ENCODE measurements at places on chromosomes 5 and 9.

GRCh38 chr9:89879701-89880100 lies 274.9 kb downstream of the GADD45G start:
- DNase-seq: no peak

- no peak for DNase-seq
These were observed 62.0 kb downstream of the SUSD1 start for GRCh38 chr9:112112941-112113681.

GRCh38 chr5:148937830-148938521 lies 111.6 kb downstream of the ADRB2 start:
- DNase-seq: no peak

- DNase-seq: no peak
These were observed 59.1 kb downstream of the JMY start for GRCh38 chr5:79295029-79295428.

DNA sequence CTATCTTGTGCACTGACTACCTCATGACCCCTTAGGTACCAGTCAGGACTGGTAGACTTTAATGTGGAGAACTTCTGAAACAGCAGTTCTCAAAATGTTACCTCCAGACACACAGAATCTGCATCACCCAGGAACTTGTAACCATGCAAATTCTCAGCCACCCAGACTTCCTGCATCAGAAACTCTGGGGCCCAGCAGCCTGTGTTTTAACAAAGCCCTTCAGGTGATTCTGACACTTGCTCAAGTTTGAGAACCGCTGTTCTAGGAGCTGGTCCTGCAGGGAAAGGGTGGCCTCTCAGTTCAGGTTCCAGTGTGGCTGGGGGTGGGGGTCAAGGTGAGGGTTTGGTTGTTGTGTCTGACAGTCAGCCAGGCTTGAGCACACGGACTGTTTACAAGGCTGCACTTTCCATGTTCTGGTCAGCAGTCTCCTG lies 28.4 kb downstream of the ZFP62 start:
- DNase-seq: no peak

- peak; percentile 43 for DNase-seq
These were observed 55.2 kb upstream of the SHISAL2B start for GRCh38 chr5:64634997-64635686.

- no peak for DNase-seq
These were observed 1003.4 kb downstream of the CDH18 start for GRCh38 chr5:18984559-18985080.

DNA sequence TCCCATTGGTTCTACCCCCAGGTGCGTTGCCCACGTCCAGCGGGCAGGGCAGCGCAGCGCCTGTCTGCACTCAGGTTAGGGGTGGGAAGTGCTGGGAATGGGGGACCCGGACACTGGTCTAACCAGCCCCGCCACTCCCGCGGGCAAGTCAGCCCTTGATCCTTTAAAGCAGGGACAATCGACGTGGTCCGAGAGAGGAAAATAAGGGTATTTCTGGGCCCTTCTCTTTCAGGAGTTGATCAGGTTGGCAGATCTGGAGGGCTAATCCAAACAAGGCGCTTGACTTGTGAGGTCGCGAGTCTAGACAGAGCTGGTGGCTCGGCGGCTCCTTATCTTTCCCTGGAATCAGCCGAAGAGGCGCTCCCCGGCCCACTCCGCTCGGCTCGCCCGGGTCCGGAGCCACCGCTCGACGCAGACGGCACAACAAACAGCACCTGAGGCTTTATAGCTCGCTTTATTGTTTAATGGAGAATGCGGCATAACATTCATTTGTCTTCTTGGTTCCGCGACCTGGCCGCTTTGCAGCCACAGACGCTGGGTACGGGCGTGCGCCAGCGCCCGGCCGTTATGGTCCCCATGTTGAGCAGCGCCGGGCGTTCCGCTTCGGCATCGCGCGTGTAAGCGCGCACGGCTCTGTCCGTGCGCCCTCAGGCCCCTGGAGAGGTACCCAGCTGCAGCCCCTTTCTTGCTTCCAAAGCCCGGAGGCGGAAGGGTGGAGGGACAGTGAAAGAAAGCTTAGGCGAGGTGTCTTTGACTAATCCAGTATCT lies 15.8 kb downstream of the ISL1 start:
- DNase-seq: peak; percentile 52

- DNase-seq: peak; percentile 64
These were observed 10.9 kb upstream of the CARNMT1 start for GRCh38 chr9:75039009-75039408.

DNA sequence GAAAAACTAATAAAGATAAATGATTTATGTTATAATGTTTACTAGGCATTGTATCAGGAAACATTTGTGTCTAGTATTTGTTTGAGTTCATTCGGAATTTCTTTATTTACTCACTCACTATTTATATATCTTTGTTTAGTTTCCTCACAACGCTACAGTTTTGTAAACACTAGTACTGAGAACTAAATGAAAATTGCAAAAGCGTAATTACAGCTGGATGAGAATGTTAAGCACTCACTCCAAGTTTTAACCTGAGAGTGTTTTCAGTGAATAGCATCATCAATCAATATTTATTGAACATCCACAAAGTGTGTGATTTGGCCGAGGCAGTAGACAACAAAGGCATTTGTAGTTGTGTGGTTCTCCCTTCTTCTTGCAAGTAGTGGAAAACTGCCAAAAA lies 969.6 kb upstream of the DMAC1 start:
- DNase-seq: no peak

DNA sequence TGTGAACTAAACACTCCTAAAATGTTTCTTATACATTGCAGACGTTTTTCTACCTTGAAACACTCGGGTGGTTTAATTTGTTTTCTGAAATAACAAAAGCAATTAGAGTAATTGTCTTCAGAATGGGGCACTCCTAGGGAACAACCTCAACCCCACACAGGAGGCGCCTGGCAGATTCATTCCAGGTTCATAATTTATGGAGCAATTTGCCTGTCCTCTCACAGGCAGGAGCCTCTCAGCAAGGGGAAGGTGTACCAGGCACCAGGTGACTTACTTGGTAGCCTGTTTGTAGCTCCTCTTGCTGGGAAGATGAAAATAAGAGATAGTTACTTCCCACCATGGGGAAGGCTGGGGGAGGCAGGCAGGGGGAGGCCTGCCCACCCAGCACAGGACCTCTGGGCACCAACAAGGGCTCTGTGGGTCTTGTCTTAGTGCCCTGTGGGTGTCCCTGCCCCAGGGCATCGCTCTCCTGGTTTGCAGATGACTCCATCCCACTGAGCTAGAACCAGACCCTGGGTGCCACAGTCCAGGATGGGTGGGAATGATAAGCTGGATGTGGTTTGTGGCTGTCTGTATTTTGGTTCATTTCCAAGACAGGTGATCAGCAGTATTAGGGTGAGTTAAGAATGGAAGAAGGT lies 144.4 kb downstream of the FSTL4 start:
- DNase-seq: no peak

DNA sequence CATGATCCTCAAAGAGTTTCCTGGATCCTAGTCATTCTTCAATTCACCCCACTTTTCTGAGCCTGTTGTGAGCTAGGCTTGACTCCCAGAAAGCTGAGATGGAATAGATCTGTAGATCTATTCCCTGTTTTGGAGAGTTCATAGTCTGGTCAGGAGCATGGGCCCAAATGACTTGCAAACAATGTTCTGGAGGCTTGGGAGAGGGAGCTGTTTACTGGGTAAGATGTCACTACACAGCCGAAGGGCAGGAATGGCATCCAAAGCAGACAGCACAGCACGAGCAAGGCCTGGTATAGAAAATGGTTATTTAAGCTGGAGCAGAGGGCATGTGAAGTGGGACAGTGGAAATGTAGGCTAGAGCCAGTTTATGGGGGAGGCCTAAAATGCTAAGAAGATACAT lies 152.5 kb upstream of the ALDH1B1 start:
- no peak for DNase-seq

DNA sequence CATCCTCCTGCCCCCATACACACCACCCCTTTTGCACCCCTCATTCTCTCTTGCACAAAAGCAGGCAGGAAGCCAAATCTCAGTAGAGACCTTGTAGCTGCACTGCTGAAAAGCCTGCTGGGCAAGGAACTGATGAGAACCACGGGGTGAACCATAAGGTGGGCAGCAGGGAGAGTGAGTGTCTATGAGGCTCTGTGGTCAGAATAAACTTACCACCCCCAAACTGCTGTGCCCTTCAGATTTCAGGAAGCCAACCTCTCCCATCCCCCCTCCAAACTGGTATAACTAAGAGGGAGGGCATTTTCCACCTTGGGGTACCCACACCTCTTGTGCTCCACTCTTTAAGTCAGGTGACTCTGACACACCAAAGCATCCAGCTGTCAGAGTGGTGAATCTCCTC lies 471.4 kb downstream of the SPOCK1 start:
- no peak for DNase-seq

GRCh38 chr9:116243708-116244107 lies 90.1 kb downstream of the PAPPA start:
- DNase-seq: no peak

GRCh38 chr5:53607886-53608285 lies 47.4 kb downstream of the NDUFS4 start:
- DNase-seq: no peak

- DNase-seq: no peak
These were observed 84.2 kb downstream of the GPBP1 start for GRCh38 chr5:57258052-57258451.

DNA sequence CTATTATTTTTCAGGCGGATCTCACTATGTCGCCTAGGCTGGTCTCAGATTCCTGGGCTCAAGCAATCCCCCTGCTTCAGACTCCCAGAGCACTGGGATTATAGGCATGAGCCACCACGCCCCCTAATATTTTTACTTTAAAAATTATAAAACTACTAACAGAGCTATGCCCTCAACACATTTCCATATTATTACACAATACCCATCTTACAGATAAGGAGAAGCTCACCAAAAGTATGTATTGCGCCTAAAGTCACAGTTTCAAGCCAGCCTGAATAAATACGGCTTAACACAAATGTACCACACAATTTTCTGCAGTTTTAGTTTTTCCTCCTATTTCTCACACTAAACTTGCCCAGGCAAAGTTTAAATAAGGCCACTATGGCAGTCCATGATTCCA lies 9.9 kb upstream of the HAVCR1 start:
- DNase-seq: no peak

- DNase-seq: no peak
These were observed 1.0 kb downstream of the EGR1 start for GRCh38 chr5:138466125-138466899.

- DNase-seq: no peak
These were observed 15.3 kb downstream of the HNRNPH1 start for GRCh38 chr5:179608131-179608581.

DNA sequence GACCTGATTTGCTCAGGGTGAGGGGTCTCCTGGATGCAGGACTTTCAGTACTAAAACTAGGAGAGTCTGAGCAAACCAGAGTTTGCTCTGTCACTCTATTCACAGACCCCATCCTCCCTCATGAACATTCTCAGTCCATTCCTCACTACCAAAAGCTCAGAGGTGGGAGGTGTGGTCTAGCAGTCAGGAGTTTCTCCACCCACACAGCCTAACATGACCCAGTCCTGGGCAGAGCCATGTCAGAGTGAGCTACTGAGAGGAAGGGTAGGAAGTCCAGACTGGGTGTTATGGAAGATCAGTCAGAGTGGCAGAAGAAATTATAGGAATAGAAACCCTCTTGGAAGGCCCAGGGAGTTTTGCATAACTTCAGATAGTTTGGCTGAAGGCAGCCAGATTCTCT lies 113.3 kb upstream of the GRAMD2B start:
- DNase-seq: no peak

GRCh38 chr5:143008809-143009521 lies 238.8 kb downstream of the ARHGAP26 start:
- DNase-seq: peak; percentile 94

- DNase-seq: no peak
These were observed 275.6 kb downstream of the CETN3 start for GRCh38 chr5:90133941-90134340.

DNA sequence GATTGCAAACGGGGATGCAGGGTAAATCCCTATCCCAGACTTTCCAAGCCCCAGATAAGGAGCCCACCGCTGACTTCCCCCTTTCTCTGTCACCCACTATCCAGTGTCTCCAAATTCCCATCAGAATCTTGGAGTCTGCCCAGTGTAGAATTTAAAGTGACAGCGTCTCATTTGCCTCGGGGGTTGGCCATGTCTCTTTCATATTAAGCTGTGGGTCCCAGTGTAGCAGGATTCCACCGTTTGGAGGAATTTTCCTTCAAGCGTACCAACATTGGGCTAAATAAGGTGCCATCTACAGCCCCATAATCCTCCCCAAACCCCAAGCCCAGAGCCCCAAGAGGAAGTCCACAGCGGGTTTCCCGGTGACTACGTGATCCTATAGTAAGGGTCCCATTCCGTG lies 1.1 kb downstream of the BRINP1 start:
- DNase-seq: no peak

DNA sequence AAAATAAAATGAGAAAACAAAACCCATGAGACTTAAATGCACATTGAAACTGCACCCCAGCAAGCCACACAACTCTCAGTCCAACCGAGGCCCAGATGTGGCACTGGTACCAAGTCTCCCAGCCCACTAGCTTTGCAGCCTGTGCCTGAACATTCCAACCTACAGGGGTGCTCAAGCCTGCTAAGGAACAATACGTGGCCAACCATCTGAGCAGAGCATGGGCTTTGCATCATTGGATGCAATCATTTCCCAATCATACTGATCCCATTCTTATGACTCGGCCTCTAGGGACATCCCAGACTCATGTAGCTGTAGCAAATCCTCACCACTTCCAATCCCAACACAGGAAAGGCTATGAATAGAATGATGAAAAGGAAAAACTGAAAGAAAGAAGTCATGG lies 297.2 kb downstream of the SPOCK1 start:
- DNase-seq: peak; percentile 29

DNA sequence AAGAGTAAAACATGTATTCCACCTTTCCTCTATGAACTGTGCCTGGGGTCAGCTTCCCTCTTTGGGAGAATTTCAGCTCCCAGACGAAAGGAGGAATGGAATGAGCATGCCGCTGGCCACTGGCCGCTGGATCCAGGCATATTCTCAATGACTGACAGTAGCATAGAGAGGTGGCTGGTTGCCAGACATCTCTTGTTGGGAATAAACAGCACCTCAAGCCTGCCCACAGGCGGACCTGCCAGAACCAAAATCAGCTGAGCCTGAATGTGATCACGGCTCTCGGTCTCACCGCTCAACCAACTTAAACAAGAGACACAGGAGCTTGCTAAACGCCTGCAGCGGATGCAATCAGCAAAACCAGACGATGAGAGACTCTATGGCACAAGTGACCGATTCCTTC lies 20.6 kb downstream of the TBC1D9B start:
- no peak for DNase-seq

GRCh38 chr9:19720377-19720776 lies 68.5 kb downstream of the SLC24A2 start:
- peak; percentile 55 for DNase-seq

- peak; percentile 12 for DNase-seq
These were observed 277.4 kb downstream of the TLE1 start for GRCh38 chr9:81411961-81412360.

DNA sequence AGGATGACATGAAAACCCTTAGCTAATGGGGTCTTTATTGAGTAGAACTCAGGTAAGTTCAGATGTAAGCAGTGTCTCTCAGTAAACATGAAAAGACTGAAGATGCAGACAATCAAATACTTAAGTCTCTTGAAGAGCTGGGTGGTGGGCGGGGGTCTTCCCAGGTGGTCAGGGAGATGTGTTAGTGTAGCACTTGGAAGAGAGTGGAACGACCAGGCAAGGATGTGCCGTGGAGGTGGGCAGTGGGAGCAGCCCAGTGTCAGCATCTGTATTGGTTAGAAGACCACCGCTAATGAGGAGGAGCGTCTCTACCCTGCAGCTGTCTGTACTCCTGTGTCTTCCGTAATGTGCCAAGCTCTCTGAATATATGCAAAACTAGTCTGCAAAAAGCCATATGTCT lies 4.4 kb downstream of the S1PR3 start:
- DNase-seq: no peak
